Hepatocyte (in vitro differentiated cells): ENCODE measurements at places on chromosomes 2 and 18.

GRCh38 chr2:75828826-75829225, 118.1 kb upstream of the GCFC2 start:
- no peak for DNase-seq

GRCh38 chr18:9380621-9381395, 46.2 kb downstream of the TWSG1 start:
- DNase-seq, result no peak

DNA sequence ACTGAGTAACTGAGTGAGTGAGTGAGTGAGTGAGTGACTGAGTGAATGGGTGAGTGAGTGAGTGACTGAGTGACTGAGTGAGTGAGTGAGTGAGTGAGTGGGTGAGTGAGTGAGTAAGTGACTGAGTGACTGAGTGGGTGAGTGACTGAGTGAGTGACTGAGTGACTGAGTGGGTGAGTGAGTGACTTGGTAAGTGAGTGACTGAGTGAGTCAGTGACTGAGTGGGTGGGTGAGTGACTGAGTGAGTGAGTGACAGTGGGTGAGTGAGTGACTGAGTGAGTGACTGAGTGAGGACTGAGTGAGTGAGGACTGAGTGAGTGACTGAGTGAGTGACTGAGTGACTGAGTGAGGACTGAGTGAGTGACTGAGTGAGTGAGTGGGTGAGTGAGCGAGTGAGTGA, 13.9 kb downstream of the MAL start:
- no peak for DNase-seq

DNA sequence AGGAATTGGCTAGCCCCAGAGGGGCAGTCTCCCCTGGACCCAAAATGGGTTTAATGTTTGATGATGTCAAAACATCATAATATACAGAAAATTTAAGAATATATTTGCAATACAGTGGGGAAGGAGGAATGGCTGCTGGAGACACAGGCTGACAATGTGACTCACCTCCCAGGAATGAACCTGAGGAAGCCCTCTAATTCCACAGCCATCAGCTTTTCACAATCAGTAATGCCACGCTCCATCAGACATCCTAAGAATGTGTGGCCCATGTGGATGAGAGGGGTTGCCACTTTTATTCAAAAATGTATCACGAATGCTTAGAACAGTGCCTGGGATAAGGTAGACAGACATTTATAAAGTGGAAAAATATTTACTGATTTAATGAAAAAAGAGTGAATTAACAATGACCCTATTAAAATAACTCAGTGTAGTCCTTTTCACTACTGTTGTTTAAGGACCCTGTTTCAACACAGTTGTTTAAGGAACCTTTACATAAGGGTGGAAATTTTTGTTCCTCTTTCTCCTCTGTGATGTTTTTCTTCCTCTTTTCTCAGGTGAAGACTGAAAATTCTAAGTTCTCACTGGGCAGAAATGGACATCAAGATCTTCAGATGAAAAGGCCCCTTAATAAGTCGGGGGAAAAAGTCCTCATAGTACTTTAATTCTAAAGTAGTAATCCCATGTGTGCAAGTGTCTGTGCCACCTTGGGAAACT, 17.5 kb upstream of the TMEM163 start:
- DNase-seq, result peak; percentile 51

- no peak for DNase-seq
Observed at GRCh38 chr2:41763141-41763540, 284.7 kb upstream of the PKDCC start.

- DNase-seq, result no peak
Observed at GRCh38 chr18:26225022-26225693, 1.1 kb upstream of the TAF4B start.

DNA sequence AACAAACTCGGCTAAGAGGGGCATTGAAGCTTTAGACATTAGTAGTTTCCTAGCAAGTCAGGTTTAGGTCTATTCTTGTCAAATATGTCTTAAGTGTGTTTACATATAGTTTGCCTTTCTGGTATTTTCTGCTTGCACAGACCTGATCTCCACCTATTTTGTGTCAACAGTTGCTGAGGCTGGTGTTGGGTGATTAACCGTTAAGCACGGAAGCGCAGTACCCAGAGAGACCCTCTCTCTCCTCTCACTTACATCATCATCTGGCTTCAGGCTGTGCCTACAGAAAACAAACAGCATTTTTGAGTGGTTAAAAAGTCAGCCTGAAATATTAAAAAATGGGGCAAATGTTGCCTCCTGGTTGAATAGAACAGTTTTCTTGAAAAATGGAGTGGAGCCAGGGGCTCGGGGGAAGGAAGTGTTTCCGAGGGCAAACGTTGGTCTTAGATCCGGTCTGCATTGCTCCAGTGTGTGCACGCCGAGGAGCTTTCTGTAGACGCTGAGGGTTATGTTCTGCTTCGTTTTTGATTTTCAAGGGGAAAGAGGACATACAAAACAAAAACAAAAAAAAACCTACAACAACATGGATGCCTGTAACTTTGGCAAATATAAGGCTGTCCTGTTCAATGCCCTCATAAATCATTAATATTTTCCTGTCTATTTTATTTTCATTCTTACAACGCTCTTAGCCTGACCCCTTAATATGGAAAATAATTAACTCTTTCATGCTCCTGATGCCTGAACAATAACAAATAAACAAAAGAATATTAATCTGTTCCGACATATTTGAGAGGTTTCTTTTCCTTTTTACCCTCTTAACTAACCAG, 120.8 kb downstream of the MEIS1 start:
- DNase-seq, result no peak

- DNase-seq, result no peak
Observed at GRCh38 chr18:63784787-63785452, 9.7 kb downstream of the SERPINB7 start.

- DNase-seq, result no peak
Observed at GRCh38 chr2:144323946-144324345, 196.0 kb downstream of the ZEB2 start.

DNA sequence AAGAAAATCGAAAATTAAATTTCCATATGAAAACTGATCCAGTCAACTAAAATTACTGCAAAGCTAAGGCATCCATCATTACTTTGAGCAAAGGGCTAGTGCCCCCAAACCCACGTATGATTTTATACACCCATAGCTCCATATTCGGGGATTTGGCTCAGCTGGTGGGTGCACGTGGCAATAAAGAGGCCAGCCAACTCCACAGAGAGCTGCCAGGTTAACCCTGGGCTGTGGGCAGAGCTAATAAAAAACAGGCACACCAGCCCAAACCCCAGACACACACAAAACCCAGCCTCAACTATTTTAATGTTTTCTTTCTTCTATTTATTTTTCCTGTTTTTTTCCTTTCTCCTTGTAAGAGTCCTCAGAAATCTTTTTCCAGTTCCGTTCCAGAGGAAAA, 151.3 kb upstream of the SOX11 start:
- DNase-seq, result no peak

DNA sequence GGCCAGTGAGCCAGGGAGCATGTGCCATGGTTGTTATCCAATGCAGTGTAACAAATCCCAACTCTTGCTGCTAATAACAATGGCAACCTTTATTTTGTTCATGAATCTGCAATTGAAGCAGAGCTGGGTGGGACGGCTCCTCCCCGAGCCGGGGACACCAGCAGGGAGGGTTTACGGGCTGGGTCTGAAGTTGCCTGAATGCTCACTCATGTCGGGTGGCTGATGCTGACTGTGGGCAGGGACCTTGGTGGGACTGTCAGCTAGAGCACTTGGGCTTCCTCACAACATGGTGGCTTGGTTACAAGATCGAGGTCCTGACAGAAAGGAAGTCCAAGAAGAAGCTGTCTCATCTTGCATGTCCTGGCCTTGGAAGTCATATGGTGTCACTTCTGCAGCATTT, 264.5 kb downstream of the NDUFA10 start:
- no peak for DNase-seq

DNA sequence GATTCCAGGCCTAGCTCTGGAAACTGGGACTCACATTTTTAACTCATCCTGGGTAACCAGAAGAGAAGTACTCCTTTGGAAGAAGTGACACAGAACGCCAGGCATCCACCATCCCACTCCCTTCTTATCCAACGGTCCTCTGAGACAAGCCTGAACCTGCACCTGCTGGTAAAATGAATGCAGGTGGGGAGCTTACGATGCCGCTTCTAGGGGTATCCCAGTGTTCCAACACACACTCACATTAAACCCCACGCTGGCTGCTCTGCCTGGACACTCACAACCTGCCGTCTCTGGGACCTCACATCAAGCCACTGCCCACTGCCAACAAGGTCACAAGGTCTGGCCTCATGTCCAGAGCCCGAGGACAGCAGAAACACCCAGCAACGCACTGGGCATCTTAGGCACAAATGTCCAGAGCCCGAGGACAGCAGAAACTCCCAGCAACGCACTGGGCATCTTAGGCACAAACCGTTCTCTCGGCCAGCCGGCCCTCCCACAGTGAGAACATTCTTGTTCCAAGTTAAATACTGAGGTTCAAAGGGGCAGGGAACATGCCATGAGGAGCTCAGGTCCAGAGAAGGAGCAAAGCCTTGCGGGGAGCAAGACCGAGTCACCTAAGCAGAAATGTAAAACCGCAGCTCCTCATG, 9.9 kb downstream of the SLC66A2 start:
- no peak for DNase-seq

- DNase-seq, result peak; percentile 73
Observed at GRCh38 chr2:241540771-241541561, 17.6 kb upstream of the BOK start.

GRCh38 chr2:205954707-205955106, 131.3 kb downstream of the INO80D start:
- no peak for DNase-seq

DNA sequence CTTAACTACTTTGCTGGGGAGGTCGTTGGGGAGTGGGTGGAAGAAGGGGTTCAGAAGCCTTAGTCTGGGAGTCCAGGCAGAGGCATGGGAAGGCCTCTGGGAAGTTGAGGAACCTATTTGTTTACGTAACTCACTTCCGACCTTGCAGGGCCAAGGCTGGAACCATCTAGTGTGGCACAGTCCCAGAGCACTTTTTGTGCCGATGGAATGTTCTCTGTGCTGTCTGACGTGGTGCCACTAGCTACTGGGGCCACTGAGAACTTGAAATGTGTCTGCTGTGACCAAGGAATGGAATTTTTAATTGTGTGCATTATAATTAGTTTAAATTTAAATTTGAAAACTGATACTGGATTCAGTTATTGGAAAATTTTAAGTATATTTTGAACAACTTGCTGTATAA, 139.7 kb downstream of the FAM161A start:
- DNase-seq, result no peak

GRCh38 chr18:5388896-5389295, 93.4 kb upstream of the ZBTB14 start:
- DNase-seq, result no peak

GRCh38 chr18:77020561-77020960, 112.0 kb downstream of the MBP start:
- no peak for DNase-seq

DNA sequence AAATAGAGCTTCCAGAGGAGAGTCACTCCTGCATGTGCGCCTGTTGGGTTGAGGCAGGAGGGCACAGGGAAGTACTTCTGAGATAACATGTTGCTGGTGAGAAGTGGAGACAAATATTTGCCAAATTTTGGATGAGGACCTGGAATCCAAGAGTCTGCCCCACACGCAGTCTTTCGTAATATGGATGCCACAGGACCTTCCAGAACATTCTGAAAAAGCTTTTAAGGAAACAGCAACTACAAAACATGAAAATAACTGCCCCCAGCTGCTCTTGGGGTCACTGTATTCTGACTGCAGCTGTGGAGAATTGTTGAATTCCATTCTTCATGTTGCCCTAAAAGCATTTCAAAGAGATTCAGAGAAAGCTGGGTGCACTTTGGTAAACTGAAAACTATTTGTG, 227.5 kb downstream of the C1D start:
- no peak for DNase-seq

- DNase-seq, result peak; percentile 46
Observed at GRCh38 chr2:236971131-236971821, 114.4 kb upstream of the COPS8 start.

DNA sequence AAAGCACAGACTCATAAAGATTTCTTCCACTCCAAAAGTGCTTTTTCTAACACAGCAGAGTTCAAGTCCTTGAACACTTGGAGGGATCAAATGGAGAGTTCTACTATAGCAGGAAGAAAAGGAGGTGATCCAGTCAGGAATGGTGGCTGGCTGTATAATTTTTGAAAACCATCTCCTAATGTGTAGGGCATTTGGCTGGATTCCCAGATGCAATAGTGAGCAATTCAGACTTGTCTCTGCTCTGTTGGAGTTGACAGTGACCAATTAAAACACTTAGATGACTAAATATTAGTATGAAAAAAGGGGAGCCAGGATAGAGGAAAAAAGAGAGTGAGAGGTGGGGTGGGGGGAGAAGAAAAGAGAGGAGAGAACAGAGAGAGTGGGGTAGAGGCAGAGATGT, 5.3 kb upstream of the G6PC2 start:
- no peak for DNase-seq

GRCh38 chr2:128809880-128810279, 491.2 kb upstream of the HS6ST1 start:
- no peak for DNase-seq

- DNase-seq, result peak; percentile 52
Observed at GRCh38 chr2:238061315-238062202, 758 bp downstream of the SCLY start.

DNA sequence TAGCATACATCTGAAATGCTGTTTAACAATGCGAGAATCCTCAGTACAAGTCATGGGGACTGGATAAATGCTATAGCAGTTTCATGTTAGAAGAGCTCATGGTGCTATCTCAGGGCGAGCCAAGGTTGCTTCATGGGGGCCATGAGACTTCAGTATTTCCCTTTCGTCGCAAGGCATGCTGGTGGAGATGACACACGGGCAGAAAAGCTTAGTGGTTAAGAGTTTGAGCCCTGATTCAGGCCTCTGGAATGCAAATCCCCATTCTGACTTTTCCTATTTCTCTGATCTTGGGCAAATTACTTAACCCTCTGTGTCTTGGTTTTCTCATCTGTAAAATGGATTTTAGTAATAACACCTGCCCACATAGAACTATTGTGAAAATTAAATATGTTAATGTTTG, 57.4 kb upstream of the EPHA4 start:
- DNase-seq, result peak; percentile 24

- DNase-seq, result no peak
Observed at GRCh38 chr2:111653103-111653624, 230.8 kb downstream of the ANAPC1 start.

DNA sequence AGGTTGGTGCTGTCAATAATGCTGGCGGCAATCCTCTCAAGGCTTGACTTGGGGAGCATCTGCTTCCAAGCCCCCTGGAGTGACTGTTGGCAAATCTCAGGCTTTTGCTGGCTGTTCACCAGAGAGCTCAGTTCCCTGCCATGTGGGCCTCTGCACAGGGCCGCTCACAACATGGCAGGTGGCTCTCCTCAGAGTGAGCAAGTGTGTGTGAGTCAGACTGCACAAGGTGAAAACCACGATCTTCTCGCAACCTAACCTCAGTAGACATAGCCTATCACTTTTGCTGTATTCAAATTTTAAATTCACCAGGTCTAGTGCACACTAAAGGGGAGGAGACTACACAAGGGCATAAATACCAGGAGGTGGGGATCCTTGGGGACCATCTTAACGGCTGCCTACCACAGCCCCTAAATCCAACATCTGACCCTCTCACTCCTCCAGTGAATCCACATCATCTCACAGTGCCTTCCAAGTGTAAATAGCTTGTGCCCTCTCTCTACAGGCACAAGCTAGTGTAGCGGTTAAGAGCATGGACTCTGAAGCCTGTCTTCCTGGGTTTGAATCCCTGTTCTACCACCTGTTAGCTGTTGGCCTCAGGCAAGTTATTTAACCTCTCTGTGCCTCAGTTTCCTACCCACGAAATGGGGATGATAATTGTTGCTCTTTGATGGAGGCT, 187.7 kb upstream of the CXCR4 start:
- no peak for DNase-seq
